ENCODE measurements at places on chromosomes 7 and 10. TPM values are rescaled to one million over a fixed set of nuclear protein-coding genes. Genes with fewer than 3 reads are reported as not detected.

DNA sequence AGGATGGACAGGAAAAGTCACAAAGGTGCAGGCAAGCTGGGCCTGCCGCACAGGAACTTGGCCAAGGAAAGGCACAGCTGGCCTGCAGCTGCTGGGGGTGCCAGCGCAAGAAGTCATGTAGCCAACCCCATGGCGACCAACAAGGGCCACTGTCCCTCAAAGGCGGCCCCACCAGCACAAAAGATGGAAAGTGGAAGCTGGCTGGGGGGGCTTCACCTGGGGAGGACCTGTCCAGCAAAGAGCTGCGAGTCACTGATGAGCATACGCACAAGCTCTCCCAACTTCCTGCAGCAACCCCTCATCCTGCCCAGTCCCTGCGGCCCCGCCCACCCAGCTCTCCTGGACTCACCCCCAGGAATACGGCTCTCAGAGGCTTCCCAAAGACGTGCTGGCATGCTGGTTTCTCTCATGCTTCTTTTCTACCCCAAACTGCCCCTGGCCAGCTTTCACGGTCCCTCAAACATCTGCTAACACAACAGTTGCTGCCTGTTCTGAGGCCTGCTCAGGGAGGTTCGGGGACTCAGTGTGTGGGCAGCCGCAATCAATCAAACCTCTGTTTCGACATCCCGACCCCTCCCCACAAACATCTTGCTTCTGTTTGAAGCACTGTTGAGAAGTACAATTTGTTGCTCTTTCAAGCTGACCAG lies 67.6 kb downstream of the FAM53B start:
- no peak for DNase-seq

GRCh38 chr10:72893136-72893798 lies at the start of gene OIT3:
Gene OIT3, plus strand, starts transcription at chr10:72893739. Its CDS starts 60 bp downstream, at chr10:72893799.
- no peak for DNase-seq

GRCh38 chr10:100729862-100730724 lies 15.3 kb upstream of the PAX2 start:
- DNase-seq: no peak

- DNase-seq: no peak
Observed at GRCh38 chr7:105003275-105003674, 10.7 kb upstream of the KMT2E start.

DNA sequence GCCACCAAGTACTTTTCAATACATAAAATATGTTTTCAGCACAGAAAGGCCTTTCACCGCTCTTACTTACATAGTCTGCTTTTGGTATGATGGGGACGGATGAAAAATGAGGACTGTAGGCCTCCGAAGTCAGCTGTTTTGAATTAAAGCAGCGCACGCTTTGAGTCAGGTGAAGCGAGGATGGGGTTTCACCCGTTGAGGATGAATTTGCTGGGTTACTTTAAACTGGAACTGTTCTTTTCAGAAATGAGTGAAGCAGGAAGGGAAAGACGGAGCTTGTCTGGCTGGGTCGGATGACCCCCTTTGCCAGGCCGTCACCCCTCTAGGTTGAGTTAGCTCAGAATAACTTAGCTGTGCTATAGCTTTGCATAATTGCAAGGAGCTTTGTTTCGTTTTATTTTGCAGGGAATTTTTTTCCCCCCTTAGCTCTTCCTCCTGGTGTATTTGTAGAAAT lies 40.0 kb downstream of the CUX1 start:
- DNase-seq: no peak

DNA sequence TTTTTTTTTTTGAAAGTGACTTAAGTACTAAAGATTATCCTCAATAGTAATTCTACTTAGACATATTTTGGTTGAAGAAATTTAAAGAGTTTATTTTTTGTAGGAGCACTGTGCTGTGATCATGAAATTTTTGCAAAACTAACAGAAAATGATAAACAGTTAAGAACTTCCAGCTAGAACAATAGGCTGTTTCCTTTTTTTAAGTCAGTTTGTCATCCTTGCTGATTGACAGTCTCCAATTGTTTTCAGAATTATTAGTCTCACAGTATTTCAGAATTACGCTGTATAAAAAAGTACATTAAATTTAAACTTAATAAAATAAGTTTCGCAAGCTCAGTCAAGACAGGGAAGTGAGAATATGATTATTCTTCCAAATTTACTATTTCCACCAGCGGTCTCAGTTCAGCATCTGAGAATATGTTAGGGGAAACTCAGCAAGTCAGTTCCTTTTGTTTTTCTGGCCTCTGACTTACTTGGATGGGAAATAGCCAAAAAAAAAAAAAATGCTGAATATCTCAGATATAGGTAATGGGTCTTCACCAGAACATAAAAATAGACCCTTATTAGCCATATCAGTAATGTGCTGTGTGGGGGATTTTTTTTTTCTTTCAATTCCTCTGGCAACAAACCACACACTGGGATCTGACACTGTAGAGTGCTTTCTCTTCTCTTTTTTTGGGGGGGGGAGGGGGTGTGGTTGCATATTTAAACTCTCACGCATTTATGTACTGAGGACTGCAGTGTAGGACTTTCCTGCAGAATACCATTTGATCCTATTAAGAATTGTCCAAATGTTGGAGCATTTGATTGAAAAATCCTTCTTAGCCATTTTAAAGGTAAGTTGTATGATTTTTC lies at the start of gene CD36:
Gene CD36, plus strand, starts transcription at position 732 of the 855 bp plus-strand sequence. CDS start 8,099 bp downstream, outside the sequence.
- DNase-seq: peak; percentile 24

DNA sequence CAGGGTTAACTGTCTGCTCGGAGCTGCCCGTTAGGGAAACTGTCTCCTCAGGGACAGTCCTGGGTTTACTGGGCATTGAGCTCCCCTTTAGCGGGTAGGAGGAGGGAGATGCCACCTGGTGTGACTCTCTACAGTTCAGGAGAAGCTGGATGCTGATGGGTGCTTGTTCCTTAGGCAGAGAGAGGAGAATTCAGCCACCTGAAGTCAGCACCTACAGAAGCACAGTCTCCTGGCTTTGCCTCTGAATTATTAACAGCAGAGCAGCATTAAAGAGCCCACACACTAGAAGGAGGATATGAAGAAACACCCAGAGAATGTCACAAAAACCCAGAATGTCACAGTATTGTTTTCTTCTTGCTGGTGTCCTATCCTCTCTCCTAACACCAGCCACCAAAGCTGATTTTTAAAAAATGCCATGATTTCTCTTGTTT lies 696 bp downstream of the GIMAP4 start:
- DNase-seq: no peak

GRCh38 chr10:26780106-26780792 lies 80.5 kb downstream of the ABI1 start:
- no peak for DNase-seq

DNA sequence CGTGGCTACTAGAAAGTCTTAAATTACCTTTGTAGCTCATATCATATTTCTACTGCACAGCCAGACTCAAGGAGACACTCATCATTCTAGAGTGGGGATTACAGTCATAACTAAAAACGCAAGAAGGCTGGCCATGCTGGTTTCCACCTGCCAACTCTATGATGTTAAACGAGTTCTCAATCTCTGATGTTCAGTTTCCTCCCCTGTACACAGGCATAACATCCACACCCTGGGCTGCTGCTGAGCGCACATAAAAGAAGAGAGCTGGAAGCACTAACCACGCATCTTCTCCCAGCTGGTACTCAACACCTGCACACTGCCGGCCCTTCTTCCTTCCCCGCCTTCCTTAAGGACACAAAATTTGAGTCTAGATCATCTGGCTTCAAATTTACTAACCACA lies 60.5 kb downstream of the SORBS1 start:
- DNase-seq: no peak

DNA sequence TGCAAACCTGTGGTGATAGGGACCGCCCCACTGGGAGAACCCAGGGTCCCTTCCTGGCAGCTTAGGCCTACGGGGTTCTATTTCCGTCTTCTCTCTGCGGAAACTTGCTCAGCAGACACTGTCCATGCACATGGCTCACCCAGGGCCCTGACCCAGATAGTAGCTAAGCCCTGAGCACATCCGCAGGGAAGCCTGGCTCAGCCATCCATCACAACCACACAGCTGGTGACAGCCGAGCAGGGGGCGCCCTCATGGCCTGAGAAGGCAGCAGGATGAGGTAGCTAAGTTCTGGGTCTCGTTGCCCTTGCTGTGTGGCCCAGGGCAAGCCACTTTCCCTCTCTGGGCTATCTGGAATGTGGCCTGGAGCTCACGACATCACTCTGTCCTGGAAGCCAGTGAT lies 23.3 kb downstream of the NPTX2 start:
- no peak for DNase-seq

- no peak for DNase-seq
Observed at GRCh38 chr7:156948361-156948760, 1.2 kb upstream of the NOM1 start.

GRCh38 chr7:128959296-128959695 lies 21.6 kb downstream of the IRF5 start:
- DNase-seq: no peak

DNA sequence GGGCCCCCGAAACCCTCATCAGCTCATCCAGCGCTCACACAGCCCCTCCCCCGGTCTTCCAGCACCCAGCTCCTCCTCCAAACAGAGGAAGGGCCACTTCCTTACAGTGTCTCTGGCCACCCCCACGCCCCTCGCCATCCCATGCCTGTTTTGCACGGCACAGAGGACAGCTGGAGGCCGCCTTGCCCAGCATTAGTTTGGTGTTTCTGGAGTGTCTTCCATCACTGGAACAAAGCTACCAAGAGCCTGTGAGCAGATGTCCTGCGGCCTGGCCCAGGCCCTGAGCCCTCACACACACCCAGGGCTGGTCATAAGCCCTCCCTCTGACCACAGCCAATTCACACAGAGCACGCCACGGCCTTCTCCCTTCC lies 82.3 kb downstream of the MAD1L1 start:
- no peak for DNase-seq

GRCh38 chr10:127612-128432 lies 7.4 kb upstream of the ZMYND11 start:
- no peak for DNase-seq

DNA sequence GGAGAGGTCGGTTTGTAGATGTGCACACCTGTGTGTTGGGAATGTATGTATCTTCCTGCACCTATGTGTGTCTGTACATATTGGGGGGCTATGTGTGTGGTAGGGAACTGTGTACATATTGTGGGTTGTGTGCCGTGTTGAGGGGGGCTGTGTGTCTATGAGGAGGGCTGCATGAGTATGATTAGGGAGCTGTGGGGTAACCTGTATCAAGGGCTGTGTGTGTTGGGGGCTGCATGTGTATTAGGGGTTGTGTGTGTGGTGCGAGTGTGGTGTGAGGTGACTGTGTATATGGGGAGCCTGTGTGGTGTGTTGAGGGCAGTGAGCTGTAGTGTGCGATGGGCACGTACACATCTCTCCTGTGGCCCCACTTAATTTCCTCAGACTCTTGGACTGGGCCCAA lies 22.2 kb upstream of the PAX2 start:
- DNase-seq: no peak

- DNase-seq: no peak
Observed at GRCh38 chr7:6202117-6202516, 70.3 kb downstream of the CYTH3 start.

GRCh38 chr10:124138195-124138882 lies 44.9 kb upstream of the CHST15 start:
- no peak for DNase-seq

GRCh38 chr7:66930341-66930740 lies 9.3 kb downstream of the TMEM248 start:
- no peak for DNase-seq

DNA sequence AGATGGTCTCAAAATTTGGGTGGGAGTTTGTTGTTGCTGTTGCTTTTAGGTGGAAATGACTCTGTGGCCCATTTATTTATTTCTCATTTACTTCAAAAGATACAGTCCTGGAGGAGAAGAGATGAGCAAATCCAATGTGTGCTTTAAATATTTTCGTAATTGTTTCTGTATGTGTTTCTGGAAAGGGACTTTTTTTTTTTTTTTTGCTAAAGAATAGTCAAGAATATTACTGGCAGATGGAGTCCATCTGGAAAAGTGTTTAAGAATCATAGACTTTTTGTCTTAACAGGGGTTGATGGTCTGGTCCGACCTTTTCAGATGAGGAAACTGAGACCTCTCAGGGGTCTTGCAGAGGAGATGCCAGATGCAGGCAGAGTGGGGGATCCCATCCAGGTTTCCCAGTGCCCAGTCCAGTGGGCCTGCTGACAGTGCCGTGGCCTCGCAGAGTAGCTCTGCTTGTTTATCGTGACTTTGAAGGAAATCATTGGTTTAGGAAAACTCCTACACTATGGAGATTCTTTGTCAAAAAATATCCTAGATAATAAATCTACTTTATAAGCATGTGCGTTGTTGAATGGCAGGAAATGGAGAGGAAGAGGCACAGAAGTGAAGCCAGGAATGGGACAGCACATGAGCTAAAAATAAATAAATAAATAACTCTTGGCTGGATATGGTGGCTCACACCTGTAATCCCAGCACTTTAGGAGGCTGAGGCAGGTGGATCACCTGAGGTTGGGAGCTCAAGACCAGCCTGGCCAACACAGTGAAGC lies 164.3 kb upstream of the SVIL start:
- no peak for DNase-seq

GRCh38 chr10:7362471-7362870 lies 48.4 kb downstream of the SFMBT2 start:
- DNase-seq: no peak

- DNase-seq: no peak
Observed at GRCh38 chr10:19966751-19967150, 150.5 kb downstream of the PLXDC2 start.

GRCh38 chr10:59362144-59362958 lies at the start of gene FAM13C:
Gene FAM13C, minus strand, starts transcription at chr10:59362549. Its CDS starts 89 bp downstream, at chr10:59362460.
- DNase-seq: no peak

DNA sequence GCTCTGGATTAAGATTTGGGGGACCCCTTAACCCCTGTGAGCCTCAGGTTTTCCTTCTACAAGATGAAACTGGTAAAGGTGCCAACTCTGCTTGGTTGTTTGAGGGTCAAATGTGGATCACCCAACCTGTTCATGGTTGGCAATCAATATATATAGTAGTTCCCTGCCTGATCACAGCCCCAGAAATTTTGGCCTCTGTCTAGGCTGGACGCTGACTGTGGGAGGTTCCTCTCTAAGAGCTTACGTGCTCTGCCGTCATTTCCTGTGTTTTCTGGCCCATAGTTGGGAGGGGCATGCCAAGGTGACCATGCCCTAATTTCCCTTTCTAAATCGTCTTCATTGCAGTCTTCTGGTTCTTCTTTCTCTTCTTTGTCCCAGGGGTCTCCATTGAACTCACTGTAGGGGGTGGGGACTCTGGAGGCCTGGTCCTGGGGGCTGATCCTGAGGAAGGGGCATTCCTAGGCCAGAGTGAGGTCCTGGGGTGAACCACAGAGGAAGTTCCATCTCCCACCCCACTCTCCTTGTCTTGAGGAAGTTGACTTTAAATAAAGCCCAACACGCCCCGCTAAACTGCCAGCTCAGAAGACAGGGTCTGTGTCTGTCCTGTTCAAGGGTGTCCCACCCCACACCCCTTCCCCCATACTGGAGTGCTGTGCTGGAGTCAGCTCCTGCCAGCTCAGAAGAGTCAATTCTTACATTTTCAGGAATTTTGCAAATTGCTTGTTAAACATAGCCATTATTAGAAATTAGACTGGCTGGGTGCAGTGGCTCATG lies 98.9 kb upstream of the SDK1 start:
- no peak for DNase-seq

The CTTNBP2 gene
- not detected for total RNA-seq

The C7orf33 gene
- total RNA-seq: not detected

The BAIAP2L1 gene
- 0.04 TPM for total RNA-seq

The PHKG1 gene
- total RNA-seq: 0.59 TPM

The NUTM2A gene
- 0.07 TPM for total RNA-seq

The GATA3 gene
- 0.25 TPM for total RNA-seq

The CALML3 gene
- not detected for total RNA-seq

The GPR85 gene
- 0.92 TPM for total RNA-seq

The CRTAC1 gene
- 2.5 TPM for total RNA-seq

The RNF148 gene
- 0.86 TPM for total RNA-seq
